ENCODE measurements at places on chromosomes 6 and 20.
A peak's percentile ranks its signal among the peaks of the same experiment; 100 is the strongest.

- peak; percentile 71 for DNase-seq
These were observed 535 bp upstream of the DNAAF9 start for GRCh38 chr20:3407771-3408637.

DNA sequence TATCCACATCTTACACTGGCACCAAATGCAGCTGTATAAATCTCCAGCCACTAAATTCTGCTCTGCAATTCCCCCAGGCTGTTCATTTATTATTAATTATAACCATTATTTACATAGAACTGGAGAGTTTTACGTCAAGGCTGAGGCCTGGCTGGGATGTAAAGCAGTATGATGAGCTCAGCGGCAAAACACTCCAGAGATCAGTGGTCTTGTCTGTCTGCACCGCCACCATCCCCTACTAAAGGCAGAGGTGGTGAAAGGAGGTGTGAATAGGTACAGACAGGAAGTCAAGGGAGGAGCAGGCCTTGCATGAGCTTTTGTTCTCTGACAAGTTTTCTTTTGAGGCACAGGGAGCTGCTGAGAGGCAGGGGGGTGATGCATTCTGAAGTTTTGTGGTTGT, 159.9 kb upstream of the PCSK2 start:
- DNase-seq = no peak

DNA sequence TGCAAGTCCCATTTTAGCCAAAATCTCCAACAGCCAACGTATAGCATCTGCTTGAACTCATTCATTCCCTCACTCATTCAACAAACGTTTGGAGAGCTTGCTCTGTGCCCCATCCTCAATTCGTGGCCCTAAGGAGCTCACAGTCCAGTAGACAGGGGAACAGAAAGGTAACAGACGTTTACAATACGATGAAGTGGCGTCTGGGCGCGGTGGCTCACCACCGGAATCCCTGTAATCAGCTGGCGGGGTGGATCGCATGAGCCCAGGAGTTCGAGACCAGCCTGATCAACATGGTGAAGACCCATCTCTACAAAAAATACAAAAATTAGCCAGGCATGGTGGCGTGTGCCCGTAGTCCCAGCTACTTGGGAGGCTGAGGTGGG, 790 bp upstream of the E2F1 start:
- DNase-seq = no peak

GRCh38 chr6:151904631-151905030, 97.1 kb downstream of the ESR1 start:
- DNase-seq = no peak

GRCh38 chr6:20367743-20368485, 33.8 kb upstream of the E2F3 start:
- DNase-seq = peak; percentile 11

- DNase-seq = no peak
These were observed 165.0 kb upstream of the SCGN start for GRCh38 chr6:25487012-25487411.

DNA sequence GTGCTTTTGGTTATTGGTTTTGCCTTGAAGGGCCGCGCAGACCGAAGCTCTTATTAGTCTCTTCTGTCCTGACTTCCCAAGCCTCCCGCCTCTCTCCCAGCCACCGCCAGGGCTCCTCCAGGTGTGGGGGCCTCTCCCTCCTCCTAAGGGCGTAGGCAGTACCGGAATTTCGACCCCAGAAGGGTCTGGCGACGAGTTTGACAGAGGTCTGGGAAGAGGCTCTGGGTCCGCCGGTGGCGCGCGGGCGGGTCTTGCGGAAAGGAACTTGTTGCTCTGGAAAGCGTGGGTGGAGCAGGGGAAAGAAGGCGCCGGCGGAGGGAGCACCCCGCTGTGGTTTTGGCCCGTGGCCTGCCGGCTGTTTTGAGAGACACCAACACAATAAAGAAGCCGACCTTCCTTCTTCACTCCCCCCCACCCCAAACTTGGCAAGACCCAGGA, 1.8 kb downstream of the PCSK2 start:
- DNase-seq = no peak

DNA sequence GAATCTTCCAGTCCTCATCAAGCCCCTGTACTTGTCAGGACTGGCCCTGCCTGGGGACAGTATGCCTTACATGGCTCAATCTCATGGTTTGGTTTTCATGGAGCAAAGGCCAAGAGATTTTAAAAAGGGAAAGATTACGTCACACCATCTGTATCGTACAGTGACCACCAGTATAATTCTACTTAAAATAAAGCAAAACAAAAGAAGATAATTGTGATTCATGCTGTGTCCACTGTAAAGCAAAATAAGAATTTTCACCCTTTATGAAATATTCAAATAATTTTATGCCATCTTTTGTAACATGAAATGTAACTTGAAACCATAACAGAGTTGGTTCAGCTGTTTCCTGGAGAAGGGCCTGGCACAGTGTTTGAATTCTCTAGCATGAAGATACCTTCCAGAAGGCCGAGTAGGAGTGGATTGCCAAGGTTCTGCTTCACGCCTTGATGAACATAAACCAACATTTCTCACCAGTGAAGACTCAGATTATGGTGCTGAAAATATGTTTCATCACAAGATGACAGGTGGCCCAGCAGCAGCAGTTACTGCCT, 486.5 kb downstream of the RFPL4B start:
- peak; percentile 65 for DNase-seq

DNA sequence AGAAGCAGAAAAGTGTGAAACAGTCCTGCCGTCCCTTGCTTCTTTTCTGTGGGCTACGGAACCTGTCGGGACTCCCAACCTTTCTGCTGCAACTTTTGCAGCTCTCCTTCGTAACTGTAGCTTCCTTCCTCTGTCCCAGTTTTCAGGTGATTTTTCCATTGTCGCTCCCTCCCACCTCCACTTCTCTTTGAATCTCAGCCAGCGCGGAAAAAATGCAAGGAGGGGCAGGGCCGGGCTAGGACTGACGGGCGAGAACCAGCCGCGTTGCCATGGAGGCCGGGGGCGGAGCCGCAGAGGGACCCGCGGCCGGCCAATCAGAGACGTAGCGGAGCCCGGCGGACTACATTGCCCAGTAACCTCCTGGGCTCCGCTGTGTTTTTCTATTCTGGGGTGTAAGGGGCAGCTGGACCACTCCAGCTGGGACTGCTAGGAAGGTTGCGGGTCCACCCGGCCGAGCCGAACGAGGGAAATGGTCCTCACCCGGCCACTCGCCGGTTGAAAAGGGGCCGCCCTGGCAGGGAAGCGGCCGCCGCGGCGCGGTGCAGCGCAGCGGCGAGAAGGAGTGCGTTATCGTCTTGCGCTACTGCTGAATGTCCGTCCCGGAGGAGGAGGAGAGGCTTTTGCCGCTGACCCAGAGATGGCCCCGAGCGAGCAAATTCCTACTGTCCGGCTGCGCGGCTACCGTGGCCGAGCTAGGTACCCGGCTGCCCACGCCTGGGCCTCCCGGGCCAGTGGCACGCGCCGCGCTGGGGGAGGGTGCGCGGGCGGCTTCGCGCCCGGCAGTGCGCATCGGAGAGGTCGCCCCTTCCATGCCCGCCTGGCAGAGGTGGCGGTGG, at the start of the genes CYP39A1 and SLC25A27:
Gene CYP39A1, minus strand, starts transcription at position 216 of the 836 bp plus-strand sequence. CDS start 236 bp downstream, outside the sequence.
Gene SLC25A27, plus strand, starts transcription at position 373 of the 836 bp plus-strand sequence. Its CDS starts 218 bp downstream, at position 591.
- DNase-seq = peak; percentile 82

- no peak for DNase-seq
These were observed 23.2 kb downstream of the HLA-DPA1 start for GRCh38 chr6:33050014-33050810.

DNA sequence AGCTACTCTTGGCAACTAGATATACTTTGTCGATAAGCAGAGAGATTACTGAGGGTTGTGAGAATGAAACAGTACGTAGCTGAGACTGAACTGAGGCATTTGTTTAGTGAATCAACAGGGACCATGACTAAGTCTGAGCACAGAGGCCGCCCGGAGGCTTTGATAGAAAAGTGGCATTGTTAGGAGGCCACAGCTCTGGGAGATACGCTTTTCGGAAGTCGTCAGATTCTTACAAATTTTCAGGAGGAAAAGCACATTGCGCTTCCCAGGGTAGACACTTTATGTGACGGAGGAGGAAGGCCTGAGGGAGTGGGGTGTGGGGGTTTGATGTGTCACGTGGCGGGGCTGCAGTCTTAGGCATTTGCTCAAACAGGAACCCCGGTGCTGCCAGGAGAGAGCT, 69.4 kb downstream of the PSMG4 start:
- DNase-seq = no peak

DNA sequence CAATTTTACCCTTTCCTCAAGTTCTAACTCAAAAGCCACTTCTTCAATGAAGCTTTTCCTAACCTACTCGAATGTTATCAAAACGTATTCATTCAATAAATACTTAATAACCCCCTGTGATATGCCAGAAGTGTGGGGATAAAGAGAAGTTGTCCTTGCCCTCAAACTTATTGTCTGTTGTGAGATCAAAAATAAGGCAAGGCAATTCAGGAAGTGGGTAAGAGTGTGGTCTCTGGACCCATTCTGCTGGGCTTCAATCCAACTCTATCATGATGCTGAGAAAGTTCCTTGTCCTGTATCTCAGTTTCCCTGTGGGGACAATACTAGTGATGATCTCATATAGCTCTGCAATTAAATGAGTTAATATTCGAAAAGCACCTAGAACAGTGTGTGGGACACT, 92.8 kb downstream of the PRDM1 start:
- DNase-seq = no peak

GRCh38 chr6:101980924-101981323, 587.4 kb downstream of the GRIK2 start:
- DNase-seq = no peak

DNA sequence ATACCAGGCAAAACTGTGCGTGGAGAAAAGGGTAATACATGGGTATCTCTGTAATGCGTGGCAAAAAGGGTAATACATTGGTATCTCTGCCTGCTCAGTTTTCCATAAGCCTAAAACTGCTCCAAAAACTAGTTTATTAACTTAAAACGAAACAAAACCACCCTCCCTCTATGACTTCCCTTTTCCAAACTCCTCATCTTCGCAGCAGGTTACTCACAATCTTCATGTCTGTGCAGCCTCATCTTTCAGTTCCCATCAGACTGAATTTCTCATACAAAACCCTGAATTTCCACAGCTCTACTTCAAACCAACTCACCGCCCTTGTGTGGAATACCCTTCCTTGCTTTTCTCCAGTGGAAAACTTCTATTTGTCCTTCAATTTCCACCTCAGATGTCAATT, 199.4 kb downstream of the PHACTR1 start:
- no peak for DNase-seq

GRCh38 chr20:37511610-37512275, 9.3 kb upstream of the NNAT start:
- DNase-seq = no peak

- DNase-seq = no peak
These were observed 107.8 kb upstream of the CCN2 start for GRCh38 chr6:132058975-132059374.

DNA sequence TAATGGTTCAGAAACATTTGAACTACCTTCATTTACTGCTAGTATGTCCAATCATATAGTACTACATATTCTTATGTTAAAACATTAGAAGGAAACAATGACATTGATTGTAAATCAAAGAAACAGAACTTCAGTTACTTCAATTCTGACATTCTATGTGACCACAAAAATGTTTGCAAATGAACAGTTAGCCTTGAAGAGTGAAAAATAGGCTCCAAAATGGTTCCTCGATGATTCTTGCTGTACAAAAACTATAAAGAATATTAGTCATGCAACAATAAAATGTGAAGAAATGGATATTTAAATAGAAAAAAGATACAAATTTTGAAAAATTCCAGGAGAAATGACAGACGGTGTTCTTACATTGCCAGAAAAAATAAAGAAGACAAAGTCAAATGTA, 686.9 kb downstream of the BCKDHB start:
- DNase-seq = no peak

DNA sequence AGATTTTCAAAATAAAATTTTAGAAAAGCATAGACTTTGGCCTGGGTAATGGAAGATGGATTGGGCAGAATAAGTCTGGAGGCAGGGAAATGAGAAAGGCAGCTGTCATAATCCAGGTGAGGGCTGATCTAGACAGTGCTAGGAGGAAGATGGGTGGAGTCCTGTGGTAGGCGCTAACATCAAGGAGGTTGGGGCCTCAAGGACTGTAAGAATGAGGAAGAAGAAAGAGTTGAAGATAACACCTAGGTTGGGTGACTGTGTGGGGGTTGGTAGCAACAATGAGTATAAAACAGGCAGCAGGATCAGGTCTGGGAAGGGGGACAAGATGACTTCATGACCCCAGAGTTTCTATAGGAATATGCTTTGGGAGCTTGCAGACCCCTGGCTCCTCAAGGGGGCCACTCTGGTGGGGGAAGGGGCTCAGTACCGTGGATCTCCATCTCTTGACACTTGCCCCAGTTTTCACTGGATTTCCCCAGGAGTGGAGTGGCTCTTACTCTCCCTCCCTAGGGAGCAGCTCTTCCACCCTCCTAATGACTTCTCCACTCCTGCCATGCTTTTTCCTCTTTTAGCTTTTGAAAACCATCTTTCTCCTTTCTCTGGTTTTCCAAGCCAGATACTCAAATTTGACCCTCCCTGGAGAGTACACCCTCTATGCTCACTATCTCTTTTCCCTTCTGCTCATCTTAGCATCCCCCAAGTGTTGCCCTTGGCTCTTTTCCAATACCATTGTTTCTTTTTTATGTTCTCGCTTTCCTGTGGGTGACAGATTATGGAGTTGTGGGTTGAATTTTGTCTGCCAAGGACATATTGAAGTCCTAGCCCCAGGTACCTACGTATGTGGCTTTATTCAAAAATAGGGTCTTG, 14.8 kb downstream of the TRIM31 start:
- no peak for DNase-seq

DNA sequence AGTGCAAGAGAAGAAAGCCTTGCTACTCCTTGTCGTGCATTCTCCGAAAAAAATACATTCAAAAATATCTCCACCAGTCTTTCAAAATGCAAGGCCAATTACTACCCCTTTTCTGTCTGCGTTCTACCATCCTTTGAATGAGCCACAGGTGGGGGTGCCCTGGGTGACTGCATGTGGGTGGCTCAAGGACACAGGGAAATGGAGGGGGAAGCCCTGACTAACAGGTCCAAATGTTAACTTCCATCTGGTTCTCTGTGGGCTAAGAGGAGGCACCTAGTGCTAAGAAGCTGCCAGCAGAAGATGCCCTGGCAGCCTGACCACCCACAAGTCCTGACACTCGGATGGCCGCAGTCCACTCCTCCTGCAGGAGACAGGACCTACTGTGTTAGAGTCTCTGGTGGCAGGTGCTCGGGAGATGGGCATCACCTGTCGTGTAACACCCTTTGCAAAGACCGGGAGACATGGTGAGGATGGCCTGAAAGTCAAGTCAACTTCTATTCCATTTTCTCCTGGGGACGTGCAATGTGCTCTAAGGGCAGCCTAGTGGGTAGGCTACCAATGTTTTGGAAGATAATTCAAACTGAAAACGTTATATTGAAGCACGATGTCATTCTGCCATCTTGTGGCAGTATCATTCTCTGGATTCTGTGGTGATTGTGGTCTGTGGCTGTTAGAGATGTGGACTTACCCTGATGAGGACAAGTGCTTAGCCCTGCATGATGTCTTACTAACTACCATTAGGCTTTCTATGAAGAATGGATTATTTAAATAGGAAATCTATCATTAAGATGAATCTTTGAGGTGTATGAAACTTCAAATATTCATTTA, 27.4 kb upstream of the IGF2R start:
- peak; percentile 61 for DNase-seq
